Fibroblast of skin of scalp (primary cell): ENCODE measurements at places on chromosomes 5 and 9.
A peak's percentile ranks its signal among the peaks of the same experiment; 100 is the strongest.

DNA sequence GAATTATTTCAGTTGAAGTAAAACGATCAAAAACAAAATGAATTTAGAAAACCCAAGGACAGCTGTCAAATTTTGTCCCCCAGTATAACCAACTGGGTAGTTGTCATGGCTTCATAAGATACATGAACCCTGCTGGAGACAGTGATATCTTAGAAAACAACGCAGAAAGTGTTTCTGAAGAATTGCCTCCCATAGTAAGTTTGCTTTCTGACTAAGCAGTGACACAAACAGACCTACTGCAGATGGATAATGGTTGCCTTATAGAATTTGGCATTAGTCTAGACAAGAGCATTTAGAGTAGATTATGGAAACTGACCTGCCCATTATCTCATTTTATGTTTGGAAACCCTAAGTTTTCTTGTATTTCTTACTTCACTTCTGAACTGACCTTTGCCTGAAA is 187.7 kb upstream of the KCNN2 start:
- DNase-seq, result no peak

DNA sequence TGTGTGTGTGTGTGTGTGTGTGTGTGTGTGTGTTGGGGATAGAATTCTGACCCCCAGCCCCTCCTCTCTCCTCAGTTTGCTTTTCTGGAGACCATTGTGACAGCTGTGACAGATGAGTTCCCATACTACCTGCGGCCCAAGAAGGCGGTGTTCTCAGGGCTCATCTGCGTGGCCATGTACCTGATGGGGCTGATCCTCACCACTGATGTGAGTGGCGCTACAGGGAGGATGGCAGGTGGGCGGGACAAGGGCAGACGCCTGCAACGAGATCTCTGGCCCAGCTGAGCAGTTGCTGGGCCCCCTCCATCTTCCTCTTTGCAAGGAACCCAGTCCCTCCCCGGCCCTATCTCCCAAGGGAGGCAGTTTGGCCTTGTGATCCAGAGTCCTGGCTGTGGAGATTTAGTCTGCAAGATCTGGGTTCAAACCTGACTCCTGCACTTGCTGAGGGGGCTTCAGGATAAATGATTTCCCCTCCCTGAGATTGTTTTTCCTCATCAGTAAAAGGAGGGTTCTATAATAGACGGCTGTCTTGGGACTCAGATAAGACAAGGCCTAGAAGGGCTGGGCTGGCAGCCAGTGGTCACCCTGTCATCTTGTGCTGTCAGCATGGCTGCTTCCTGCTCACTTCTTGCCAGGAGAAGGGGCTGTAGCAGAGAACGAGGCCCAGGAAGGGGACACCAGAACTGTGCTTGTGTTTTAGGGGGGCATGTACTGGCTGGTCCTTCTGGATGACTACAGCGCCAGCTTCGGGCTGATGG is 14.1 kb downstream of the SLC6A7 start:
- DNase-seq, result no peak

DNA sequence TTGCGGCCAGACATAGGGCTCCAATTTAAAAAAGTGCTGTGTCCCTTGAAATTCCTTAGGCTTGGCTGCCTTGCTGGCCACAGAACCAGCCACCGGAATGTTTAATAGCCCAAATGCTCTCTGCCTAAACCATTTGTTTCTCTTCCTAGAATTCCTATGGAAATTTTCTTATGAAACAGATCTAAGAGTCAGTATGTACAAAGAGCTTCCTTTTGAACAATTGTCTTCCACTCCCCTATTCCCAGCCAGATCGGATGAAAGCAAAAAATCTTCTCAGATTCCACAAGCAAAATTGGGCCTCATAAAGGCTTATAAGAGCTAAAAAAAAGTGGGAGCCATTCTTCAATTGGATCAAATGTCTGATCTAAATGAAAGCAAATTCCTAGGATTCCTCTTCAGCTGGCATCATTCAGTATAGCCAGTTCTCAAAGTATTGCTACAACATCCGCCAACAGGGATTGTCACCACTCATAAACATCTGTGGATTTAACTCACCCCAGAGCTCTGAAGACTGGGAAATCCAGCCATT is 104.3 kb downstream of the CEMIP2 start:
- peak; percentile 66 for DNase-seq

DNA sequence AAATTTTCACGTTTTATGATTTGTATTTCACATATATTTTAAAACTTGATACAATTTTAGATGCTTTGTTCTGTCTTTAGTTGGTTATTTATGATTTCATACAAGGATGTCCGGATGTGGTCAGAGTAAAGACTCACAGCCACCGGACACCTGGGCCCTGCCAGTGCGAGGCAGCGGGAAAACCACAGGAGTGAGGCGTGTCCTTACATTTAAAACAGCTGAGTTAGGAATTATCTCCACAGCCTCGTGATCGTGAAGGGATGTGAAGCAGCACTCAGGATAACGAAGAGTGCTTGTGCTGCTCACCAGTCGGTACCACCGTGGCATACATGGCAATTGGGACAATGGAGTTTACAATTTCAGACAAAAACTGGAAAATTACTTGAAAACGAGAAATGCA is 14.0 kb downstream of the SNX18 start:
- no peak for DNase-seq

- DNase-seq, result no peak
Observed at GRCh38 chr9:117000196-117000723, 313.2 kb downstream of the TRIM32 start.

- no peak for DNase-seq
Observed at GRCh38 chr9:129454467-129455067, 166.3 kb downstream of the C9orf50 start.

GRCh38 chr5:173303878-173304590 is 24.2 kb downstream of the STC2 start:
- DNase-seq, result no peak

GRCh38 chr9:109557481-109557880 is 59.4 kb upstream of the PTPN3 start:
- no peak for DNase-seq

DNA sequence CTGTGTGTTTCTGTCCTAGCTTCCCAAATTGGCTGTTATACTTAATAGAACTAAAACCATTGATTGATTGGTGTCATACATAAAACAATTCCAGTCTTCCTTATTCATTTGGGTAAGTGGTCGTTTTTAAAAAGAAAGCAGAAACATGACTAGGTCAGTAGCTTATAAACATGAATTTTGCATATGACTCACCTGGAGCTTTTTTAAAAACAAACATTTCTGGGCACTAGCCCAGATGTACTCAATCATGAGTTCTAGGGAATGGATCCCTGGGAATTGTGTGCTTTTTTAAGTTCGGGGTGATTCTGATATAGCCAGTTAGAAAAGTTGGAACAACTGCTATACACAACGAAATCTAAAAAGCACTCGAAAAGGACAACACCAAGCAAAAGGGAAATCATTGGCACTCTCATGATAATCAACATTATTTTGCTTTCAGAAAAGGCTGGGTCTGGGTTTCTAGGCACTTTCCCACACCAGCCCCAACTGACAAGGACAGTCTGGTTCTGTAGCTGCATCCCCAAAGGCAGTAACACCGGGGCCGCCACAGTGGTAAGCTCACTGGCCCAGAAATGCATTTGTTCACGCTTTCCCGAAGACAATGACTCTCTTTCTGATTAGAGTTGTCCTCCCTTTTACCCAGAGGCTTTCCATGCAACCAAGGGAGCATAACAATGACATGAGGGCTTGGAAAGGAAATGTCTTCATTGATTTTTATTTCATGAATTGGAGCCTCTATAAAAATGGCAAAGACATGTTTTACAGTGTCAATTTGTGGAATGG is 664.9 kb upstream of the WWC1 start:
- DNase-seq, result no peak

DNA sequence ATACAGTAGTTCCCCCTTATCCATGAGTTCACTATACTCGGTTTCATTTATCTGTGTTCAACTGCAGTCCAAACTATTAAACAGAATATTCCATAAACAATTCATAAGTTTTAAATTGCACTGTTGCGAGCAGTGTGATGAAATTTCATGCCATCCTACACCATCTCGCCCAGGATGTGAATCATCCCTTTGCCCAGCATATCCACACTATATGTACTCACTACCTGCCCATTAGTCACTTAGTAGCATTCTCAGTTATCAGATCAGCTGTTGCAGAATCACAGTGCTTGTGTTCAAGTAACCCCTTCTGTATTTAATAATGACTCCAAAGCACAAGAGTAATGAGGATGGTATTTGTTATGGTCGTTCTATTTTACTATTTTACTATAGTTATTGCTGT is 51.5 kb downstream of the SHOC1 start:
- DNase-seq, result peak; percentile 80

DNA sequence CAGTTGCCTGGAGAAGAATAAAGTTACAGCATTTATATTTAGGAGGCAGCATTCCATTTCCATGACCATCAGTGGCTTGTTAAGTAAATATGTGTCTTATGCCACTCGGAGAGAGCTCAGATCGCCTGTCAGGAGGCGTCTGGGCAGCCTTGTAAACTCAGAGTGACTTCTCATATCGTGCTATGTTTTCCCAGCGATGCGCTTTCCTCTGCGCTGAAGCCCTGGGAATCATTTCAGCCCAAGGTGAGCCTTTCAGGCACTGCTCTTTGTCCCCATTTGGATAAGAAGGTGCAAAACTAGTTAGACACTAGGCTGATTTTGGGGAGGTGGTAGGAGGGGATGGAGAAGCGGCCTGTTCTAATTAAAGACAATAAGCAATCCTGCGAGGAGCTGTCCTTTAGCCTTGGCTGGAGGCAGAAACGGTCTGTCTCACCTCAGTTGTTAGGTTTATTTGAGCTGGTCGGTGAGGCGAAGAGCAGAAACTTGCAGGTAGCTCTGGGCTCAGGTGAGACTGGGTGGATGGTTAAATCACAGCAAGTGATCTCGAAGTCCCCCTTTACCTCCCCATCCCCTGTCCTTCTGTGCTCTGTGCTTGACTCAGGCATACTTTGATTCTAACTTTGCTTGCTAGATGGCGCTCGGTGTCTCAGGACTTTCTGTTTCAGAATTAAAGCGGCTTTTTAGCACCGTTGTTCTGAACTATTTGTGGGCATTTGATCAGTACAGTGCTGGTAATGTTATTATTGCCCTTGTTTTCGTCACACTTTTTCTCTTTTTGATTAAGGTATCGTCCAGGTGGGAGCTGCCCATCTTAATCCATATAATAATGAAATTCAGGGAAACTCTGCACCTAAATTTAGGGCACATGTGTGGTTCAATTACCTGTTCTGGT is 24.6 kb downstream of the NR2F1 start:
- DNase-seq, result peak; percentile 83

DNA sequence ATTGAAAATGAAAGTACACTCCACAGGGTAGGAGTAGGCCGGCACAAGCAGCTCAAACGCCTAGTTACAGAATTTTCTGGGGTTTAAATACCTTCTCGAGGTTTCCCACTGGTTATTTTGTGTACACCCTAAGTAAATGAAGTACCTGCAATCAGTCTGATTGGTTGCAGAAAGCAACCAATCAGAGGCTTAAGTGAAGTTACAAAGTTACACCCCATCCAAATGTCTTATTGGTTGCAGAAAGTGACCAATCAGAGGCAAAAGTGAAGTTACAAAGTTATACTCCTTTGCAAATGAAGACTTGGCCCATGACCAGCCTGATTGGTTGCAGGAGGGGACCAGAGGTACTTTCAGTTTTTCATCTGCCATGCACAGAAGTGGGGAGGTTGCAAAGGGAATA is 33.2 kb upstream of the ERAP2 start:
- DNase-seq, result no peak

DNA sequence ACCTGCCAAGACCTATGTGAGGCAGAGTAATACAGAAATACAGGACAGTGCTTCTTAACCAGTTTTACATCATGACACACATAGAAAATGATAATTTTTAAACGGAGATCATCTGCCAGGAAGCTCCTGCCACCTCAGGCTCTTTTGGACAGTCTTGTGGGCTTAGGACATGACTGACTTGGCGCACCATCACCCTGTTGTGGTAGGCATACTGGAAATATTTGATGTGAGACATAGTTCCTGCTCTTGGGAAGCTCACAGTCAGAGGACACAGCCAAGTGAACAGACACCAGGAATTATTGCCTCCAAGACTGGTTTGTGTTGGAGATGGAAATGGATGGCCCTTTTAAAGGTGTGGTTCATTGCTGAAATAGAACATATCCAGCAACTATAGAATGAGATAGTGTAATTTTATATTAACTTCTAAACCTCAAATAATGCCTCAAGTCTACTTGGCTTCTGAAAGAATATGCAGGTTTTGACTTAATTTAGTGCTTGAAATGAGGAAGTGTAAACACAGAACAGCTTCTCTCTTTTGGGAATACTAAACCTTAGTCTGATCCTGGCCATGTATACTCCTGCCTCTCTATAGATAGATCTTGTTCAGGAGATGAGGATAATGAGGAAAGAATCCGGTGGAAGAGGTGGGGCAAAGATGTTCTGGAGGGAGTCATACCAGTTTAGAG is 19.7 kb downstream of the CPEB4 start:
- DNase-seq, result peak; percentile 43

- DNase-seq, result no peak
Observed at GRCh38 chr5:125129151-125129806, 382.8 kb upstream of the ZNF608 start.

GRCh38 chr9:87118594-87118993 is 171.3 kb upstream of the GAS1 start:
- DNase-seq, result no peak

- DNase-seq, result no peak
Observed at GRCh38 chr9:120395376-120395775, 184.6 kb downstream of the CDK5RAP2 start.

GRCh38 chr5:56303511-56303910 is 70.4 kb upstream of the ANKRD55 start:
- no peak for DNase-seq

- DNase-seq, result no peak
Observed at GRCh38 chr5:40674661-40675235, 5.0 kb upstream of the PTGER4 start.

DNA sequence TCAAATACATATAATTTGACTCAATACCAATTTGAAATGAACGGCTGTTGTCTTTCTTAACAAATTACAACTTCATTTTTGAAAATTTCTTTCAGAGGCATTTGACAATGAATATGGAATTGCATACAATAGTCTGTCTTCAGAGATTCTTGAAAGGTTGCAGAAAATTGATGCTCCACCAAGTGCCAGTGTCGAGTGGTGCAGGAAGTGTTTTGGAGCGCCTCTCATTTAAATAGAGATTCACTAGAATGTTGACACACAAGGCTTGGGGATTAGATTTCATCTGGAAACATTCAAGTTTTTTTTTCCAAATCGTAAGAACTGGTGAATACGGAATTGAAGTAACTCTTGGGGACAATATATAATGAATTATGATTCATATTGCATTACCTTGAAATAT is 8.1 kb downstream of the RPS6 start:
- peak; percentile 22 for DNase-seq

- DNase-seq, result no peak
Observed at GRCh38 chr9:96485280-96485679, 35.3 kb downstream of the HABP4 start.

DNA sequence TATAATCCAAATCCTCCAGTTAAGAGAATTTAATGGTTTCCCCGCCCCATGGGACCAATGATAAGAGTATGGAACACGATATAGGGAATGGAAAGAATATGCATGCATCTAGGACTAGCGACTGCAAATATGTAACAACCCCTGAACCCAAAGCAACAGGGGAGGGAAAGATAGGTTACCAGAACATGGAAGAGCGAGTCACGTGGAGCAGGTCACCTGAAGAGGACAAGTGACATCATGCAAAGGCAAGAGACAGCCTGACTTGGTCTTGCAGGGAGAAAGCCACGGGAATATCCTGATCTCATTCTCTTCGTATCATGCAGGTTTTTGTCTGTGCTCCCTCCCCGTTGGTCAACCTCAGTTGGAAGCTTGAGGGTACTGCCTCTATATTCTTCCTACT is 4.7 kb upstream of the UHRF2 start:
- no peak for DNase-seq

GRCh38 chr5:82985763-82986162 is 91.4 kb downstream of the TMEM167A start:
- no peak for DNase-seq
